ENCODE measurements at places on chromosomes 4 and X.

DNA sequence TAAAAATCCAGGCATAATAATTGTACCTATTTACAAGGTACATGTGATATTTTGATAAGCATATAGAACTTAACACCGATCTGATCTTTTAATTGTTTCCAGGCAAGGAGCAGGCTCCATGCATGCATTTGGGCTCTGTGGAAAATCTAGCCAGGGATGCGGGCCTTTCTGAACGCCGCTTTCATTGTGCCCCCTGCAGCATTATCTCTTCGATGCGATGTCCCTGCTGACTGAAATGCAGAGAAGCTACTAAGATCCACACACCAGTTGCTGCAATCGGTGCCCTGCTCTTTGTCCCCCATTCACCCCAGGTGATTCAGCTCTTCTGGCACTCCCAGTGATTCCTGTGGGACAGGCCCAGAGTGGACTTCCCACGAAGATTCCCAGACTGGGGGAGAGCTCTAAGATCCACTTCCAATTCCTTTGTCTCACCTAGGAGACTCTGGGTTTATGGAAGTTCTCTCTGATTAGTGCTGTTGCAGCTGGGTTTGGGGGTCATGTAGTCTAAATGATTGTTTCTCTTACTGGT, 254.3 kb upstream of the AGA start:
- no peak for DNase-seq

DNA sequence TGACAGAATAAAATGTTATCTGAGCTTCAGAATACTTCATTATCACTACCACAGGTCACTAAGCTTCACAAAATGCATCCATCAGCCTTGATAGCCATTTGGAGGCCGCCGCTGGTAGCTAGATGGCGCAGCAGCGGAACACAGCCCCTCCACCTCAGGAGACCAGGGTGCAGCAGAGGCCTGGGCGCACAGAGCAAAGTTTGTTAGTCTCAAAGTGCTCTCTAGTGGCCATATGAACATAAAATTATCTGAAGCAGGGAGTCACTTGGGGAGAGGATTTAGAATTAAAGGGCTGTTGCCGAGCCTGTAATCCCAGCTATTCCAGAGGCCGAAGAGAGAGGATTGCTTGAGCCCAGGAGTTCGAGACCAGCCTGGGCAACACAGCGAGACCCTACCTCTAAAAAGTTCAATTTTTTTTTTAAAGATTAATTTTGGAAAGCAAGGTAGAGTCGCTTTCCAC, 8.1 kb upstream of the DCTD start:
- DNase-seq: peak; percentile 73

DNA sequence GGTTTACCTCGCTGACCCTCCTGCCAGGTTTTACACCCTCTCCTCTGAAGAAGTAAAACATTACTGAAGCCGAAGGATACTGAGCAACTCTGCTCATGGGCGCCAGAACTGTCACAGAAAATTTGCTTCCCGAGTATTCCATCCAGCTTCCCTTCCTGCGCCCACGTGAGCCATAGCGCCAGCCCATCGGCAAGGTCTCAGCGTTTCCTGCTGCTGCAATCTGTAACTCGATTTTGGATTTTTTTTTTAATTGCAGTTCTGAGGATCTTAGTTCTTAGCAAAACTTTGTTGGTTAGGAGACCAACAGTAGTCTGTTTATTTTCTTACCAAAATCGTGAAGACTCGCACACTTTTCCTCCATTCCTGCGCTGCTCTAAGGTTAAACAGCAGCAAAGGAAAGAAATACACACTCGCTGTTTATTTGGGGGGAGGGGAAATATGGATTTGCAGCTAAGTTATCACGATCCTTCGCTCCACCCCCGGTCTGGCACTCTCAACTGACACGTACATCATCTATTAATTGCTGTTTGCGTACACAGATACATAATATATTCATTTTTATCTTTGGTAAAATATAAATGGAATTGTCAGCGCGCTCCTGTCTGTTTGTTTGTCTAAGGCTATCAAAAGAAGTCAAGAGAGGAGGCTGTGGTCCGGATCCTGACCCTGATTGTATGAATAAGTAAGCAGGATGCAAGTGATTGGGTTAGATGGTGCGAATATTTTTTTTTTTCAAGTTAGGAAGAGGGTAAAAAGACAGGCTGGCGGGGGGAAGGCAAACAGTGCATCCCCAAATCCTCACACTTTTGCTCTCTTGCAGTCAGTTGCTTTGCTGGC, at the start of gene TLL1:
TLL1 (plus strand) TSS at position 777 of the 837 bp plus-strand sequence. CDS start 668 bp downstream, outside the sequence.
- DNase-seq: peak; percentile 65

GRCh38 chr4:85798012-85798770, 323.2 kb downstream of the ARHGAP24 start:
- DNase-seq: no peak

GRCh38 chrX:148555101-148555500, 54.7 kb downstream of the AFF2 start:
- DNase-seq: no peak

DNA sequence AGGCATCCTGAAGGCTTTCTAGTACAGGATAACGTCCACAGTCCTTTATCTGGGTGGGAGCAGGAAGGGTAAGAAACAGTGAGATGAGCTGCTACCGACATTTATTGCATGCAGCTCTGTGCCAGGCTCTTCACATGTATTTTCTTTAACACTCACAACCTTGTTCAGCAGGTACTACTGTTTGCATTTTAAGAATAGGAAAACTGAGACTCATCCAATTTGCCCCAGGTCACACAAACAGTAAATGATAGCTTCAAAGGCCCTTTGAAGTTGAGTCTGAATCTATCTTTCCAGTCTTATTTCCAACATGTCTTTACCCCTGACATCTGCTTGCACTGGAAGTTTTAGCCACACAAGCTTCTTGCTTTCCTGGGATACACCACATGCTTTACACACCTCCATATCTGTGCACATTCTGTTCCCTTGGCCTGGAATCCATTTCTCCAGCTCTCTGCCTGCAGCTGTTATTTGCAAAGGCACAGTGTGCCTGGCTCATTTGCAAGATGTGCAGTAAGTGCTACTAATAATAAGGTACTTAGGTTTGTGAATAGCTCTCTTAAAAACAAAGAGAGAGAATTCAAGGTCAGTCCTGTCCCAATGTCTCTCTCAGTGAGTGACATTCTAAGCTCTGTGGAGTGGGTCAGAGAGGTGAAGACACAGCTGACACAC, 61.2 kb downstream of the METTL14 start:
- DNase-seq: peak; percentile 76

DNA sequence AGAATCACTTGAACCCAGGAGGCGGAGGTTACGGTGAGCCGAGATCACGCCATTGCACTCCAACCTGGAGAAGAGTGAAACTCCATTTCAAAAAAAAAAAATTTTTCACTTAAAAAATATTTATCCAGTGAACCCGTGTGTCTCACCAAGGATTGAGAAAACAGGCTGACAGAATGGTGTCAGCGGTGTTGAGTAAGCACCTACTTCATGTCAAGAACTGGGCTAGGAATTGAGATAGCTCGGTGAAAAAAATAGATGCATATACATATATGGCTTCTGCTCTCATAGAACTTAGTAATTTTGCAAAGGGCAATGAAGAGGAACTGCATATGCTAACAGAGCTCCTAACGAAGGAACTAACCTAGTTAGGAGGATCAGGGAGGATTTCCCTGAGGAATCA, 297.3 kb downstream of the TENM3 start:
- DNase-seq: no peak

DNA sequence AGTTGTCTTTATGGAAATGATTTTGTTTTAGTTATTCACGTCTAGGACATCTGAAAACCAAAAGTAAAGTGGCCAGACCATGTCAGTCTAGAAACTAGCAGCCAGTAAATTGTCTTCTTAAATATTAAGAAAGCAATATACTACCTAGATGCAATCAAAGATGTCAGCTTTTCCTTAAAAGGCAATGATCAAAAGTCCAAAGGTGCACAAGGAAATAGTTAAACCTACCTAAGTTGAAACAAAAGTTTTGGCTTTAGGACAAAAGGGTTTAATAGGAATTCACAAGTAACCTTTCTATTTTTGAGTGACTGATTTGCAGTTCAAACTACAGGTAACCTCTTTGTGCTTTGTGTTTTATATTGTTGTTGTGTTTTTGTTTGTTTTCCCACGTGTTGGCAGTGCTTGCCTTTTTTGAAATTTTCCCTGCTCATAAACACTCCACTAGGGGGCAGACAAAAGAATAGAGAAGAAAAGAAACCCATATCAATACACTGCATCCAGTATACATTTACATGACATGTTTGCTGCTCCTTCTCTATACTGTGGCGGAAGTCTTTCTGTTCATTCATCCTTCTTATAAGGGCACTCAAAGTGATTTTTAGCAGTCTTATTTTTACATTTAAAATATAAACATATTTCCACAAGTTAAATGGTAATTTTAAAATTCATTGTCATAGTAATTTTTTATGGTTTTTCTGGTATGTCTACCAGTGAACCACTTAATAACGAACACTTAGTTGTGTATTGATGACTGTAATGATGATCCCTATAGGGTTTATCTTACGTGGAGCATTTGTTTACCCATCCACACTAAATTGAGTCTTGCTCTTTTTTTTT, 62.7 kb downstream of the GAB1 start:
- DNase-seq: peak; percentile 41
